ENCODE measurements at places on chromosomes 3 and 15.

DNA sequence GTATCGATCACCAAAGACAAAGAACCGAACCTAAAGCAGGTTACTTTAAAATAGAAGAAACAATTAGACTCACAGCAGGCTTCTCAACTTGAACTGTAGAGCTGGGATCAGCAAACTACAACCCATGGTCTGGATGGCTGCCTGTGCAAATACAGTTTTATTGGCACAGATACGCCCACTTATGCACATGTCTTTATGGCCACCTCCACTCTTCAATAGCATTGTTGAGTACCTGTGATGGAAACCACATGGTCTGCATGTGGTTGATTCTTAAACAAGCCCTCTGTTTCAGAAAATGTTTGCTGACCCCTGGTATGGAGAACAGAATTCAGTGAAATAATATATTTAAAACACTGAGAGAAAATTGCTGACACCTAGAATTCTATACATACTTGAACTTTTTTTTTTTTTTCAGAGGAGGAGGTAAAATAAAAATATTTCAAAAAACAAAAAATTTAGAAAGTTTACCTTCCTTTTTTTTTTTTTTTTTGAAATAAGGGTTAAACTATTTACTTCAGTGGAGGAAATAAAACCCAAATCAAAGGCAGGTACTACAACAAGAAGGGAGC lies 263.8 kb upstream of the ATP10A start:
- no peak for DNase-seq

GRCh38 chr3:194375473-194376240 lies 6.1 kb upstream of the LRRC15 start:
- DNase-seq = no peak

GRCh38 chr3:184600685-184601377 lies 39.2 kb downstream of the EPHB3 start:
- no peak for DNase-seq

DNA sequence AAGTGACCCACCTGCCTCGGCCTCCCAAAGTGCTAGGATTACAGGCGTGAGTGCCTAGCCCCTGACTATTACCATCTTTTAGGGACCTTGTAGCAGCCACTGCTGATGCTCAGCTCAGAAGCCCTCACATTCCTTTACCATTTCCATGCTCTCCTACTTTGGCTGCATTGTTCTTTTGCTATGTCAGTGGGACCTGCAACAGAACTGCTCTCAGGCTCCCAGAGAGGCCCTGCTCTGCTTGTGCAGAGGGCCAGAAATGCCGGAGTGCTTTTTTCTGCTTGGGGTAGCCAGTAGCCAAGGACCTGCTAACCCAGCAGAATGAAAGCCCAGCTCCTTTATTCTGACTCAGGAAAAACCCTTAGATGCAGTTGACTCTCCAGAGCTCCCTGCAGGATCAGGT lies 18.3 kb upstream of the PROK2 start:
- DNase-seq = no peak

DNA sequence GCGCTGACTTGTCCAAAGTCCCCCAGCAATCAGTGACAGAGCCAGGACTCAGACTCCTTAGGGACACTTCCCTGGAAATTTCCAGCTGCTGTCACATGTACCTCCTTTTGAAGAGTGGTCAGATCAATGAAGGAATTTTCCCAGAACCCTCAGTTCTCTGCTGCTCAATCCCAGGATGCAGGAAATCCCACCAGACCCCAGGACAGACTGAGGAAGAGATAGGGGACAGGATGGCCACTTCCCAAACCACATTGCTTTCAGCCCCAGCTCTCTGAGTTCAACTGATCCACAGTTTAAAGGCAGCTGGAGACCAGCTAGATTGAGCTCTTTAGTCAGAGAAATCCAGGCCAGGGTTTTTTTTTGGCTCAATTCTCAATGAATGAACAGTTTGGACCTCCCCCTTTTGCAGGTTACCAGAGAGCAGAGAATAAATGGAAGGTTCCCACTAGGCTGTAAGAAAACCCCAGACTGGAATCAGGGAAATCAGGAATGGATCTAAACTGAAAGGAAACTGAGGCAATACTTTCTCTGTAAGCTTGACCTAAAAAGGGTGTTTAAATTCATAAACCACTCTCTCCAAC lies 1.5 kb downstream of the CYP1A1 start:
- no peak for DNase-seq

GRCh38 chr15:77535845-77536244 lies 96.9 kb downstream of the LINGO1 start:
- no peak for DNase-seq

DNA sequence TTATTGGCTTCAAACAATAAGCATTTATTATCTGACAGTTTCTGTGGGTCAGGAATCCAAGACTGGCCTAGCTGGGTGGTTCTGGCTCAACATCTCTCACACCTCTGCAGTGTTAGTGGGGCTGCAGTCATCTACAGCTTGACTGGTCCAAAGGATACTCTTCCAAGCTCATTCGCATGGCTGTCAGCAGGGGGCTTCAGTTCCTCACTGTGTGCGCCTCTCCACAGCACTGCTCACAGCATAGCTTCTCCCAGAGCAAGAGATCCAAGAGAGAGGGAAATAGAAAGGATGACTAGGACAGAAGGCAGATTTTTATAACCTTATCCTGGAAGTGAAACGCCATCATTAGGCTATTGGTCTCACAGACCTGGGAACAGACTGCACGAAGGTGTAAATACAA lies 64.2 kb downstream of the MAGI1 start:
- no peak for DNase-seq

DNA sequence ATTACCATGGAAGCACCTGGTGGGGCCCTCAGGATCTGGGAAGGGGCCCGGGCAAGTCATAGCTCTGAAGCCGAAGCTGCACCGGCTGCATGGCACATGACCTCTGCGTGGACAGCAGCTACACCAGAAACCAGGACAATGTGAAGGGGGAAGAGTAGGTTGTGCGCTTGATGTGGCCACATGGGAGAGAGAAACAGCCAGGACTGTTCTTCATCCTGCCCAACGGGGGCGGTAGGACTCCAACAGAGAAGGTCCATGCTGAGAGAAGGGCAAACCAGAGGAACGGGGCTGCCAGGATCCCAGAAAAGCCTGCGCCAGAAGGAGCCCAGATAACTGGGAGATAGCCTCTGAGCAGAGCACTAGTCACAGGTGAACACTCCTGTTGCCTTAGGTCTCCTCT lies 54.9 kb upstream of the PRR20G start:
- no peak for DNase-seq

DNA sequence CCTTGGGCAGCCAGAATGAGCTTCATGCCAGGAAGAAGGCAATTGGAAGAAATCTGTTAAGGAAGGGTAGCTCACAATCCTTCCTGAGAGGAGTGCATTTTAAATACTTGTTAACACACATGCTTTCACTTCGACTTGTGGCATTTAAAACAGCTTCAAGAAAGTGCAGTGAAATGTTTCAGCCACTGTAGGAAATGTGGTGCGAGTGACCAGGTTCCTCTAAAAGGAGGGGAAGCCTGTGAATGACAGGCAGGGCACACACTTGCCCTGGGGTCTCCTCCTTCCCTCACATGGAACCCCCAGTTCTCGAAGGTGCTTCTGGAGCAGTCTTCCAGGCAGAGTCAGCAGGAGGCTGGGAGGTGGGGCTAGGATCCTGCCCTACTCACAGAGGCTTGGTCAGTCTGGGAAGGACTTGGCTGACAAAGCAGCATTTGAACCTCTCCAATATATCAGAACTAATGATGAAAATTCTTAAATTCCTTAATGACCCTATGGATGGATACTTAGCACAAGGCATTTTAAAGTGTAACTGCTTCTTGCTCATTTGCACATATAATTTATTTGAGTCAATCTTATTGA lies 358.6 kb downstream of the CHST2 start:
- DNase-seq = no peak

- DNase-seq = no peak
These were observed 74.8 kb downstream of the RPL39L start for GRCh38 chr3:187064210-187065115.

GRCh38 chr3:55446850-55447249 lies 40.3 kb downstream of the WNT5A start:
- no peak for DNase-seq

DNA sequence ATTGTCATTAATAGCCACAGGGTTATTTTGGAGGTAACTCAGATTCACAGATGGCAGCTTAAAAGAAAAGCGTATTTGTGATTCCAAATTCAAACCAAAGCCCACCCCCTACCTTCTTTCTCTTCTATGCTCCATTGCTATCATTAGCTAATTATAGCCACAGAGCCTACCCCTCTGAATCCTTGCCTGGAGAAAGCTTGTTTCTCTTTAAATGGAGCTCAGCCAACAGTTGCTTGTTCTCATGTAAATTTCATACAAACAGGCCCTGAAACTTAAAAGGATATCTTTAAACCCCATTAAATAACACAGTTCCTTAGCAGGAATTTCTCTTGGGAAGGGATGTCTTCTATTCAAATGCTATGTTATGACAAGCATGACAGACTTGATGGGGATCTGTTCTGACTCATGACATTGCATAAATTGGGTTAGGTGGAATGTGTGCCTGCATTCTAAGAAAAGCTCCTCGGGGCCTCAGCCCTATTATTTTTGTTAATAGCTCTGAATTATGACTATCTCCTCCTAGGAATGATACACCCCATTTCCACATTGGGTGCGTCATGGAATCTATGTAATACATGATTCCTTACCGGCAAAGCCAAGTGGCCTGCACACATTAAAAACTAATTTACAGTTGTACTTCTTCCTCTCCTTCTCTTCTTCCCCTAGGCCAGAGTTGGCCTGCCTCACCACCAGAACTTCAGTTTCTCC lies 265.8 kb downstream of the TAFA4 start:
- DNase-seq = no peak

DNA sequence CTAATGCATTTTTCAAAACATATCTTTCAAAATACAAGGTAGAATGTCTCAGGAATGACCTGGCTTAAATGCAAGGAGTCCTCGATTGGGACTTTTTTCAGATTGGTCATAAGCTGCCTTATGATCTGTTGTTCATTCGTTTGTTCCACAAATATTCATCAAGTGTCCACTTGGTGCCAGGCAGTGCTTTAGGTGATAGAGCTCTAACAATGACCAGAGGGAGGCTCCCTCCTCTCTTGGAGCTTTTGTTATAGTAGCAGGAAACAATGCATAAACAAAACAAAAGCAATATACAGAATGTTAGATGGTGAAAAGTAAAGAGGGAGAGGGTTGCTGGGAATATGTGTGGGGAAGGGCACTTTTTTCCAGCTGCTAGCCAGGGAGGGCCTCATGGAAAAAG lies 156.1 kb downstream of the MCTP2 start:
- no peak for DNase-seq

GRCh38 chr3:43883729-43884396 lies 193.1 kb downstream of the ABHD5 start:
- no peak for DNase-seq

DNA sequence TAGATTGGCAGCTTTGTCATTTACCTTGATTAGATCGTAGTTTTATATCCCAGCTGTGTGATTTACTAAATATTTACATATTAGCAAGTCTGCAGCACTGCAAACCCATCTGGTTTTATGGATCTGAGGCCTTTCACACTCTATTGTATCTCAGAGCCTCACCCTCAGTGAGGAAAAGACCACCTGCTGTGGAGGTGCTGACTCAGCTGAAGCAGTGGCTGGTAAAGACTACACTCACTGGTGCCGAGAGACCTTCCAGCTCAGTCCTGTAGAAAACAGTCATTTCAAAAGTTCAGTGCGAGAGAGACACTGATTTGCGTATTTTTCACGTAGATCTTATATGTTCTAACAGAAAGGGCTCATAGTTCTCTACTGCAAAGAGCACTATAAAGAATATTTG lies 307.8 kb upstream of the TPM1 start:
- no peak for DNase-seq
